Kidney epithelial cell (primary cell): ENCODE measurements at places on chromosomes 2 and 18.

- DNase-seq, result no peak
These were observed 128.4 kb downstream of the PIEZO2 start for GRCh38 chr18:11020877-11021414.

GRCh38 chr2:128623776-128624761 lies 305.4 kb upstream of the HS6ST1 start:
- DNase-seq, result peak; percentile 21

DNA sequence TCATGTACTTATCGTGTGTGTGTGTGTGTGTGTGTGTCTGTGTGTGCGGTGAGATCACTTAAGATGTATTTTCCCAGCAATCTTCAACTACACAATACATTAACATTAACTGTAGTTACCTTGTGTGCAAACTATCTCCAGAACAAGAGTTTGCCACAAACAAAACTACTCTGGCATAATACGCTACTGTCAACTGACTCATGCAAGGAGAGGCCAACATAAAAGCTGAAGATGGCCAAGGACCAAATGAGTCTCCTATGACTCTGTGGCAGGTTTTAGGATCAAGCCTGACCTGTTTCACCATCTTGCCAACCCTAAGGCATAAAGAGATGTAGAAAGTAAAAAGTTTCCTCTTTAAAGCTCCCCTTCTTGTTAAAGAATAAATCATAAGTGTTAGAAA lies 20.1 kb downstream of the CYB5A start:
- DNase-seq, result no peak

DNA sequence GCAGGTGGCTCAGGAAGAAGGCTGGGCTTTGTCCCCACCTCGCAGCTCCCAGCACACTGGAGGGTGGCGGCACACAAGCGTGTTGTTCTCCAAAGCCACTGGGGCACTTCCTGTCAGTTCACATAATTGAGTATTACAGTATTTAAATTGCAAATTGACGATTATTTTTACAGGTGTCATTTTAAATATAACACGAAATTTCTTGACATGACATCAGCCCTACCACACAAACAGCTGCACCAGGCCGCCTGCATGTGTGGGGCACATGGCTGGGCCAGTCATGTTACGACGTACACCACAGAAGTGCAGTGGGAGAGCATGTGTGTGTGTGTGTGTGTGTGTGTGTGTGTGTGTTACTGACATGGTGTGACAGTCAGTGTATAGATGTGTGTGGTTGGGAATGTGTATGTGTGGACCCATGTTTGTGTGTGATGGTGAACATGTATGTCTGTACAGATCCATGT lies 155.6 kb downstream of the TTC32 start:
- DNase-seq, result no peak

DNA sequence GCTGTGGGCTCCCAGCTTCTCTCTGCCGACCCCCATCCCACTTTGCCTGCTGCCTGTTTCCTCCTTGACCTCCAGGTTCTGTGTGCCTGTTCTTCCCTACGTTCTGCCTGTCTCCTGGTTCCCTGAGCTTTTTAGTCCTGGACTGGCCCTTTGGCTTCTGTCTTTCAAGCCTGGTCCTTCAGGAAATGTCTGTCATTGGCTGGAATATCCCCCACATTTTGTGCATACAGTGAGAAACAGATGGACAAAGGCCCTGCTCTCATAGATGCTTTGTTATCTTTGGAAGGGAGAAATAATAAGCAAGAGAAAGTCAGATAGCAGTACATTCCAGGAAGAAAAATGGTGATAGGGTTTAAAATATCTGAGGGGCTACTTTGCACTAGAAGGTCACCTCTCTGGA lies 5.7 kb downstream of the MGAT5 start:
- DNase-seq, result no peak

DNA sequence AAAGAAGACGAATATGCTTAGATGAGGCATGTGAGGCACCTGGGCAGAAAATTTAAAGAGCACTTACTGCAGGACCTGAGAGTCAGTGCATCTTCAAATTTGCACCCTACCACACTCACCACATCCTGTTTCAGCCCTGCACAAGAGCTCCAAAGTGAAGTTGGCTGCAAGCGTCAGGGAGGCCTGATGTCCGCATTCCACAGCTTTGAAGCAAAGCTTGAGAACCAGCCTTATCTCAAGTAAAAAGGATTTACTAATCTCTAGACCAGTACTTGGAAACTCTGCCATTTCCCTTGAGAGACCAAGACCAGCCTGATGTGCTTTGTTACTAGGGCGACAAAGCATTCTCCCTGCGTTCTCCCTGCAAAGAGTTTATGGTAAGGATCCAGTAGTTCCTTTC lies 3.4 kb upstream of the ASNSD1 start:
- DNase-seq, result no peak

DNA sequence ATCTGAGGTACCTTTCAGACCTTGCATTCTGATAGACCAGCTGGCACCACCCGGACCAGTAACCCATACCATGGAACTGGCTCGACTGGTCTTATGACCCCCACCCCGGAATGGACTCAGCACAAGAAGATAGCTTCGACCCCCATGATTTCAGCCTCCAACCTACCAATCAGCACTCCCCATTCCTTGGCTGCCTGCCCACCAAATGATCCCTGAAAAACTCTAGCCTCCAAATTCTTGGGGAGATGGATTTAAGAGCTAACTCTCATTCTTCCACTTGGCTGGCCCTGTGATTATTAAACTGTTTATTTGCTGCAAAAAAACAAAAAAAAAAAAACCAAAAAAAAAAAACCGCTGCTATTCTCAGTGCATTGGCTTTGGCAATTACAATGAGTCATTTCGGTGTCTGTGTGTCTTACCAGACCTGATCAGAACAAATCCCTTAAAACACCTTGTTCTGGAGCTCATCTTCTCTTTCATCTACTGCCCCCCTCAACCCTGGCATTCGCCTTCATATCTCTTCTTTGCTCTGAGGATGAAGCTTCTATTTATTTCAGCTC lies 60.1 kb upstream of the KIF5C start:
- no peak for DNase-seq

DNA sequence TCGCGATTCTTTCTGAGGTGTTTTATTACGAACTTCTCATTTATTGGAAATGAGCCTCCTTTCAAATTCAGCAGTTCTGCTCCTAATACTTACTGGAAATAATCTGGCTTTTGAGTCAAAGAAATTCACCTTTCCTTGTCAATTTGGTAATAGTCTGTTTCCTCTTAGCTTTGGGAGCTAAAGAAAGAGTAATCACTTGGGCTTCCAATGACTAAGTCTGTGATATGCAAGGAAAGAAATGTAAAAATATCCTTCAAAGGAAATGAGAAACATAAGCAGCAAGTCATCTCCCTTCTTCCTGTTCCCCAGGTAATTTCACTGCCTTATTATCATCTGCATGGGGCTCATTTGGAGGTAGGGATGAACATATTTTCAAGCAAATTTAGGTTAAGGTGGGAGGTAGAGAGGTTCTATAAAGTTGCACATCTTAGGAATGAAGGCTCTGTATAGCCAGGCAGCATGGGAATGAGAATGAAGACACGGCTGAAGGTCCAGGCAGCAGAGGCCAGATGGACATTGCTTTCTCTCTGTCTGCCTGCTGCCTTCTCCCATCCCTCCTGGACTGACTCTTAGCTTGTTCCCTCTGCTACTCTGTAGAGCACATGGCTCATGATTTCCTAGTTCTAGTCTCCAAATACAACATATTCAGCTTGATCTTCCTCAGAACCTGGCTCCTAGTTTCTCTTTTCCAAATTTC lies 1.0 kb downstream of the SPP2 start:
- no peak for DNase-seq

DNA sequence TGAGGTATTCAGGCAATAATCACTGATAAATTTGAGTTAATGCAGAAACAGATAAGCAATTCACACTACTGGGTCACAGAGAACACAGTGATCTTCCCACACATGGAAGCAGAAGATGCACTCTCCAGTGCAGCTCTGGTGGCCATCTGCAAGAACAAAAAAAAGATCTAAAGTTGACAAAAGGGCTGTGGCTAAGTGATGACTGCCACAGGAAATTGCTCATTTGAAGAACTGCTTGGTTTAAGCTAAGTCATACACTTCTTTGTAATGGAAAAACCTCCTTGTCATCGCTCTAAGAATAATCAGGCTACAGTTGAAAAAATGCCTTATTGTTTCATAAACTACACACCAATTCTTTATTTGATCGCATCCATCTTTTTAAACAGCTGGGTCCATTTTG lies 115.1 kb downstream of the DTNB start:
- DNase-seq, result peak; percentile 26

DNA sequence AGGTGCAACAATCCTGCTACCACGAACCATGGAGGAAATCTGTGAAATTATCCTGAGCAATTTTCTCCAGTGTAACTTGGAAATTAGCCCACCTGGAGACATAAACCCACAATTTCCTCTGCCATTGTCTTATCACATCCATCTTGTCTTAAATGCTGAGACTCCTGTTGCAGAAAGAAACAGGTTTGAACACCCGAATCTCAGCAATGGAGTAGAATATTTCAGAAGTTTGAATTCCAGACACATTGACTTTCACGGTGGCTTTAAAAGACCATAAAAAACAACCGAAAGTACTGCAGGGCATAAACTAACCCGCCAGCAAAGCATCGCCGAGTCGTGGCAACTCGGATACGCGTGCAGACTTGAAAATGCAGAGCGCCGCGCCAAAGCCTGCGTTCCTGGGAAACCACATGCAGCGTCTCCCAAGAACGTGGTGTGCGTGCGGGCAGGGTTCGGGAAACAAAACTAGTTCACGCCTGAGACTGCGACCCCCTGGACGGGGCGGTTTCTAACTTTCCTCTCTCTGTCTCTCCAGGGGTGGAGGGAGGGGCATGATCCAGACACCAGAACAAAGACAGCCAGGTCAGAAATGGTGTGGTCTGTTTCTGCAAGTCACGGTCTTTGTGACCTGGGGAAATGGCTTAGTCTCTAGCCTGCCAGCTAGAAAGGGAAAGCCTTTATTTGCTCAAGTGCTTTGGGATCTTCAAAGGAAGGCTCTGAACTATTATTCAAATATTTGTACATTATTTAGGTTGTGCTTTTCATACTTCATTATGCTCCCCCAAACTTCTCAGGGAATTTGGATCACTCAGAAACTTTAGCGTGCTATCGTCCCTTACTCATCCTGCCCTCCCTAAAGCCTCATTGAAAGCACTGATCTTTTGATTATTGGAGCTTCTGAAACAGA lies 26.9 kb upstream of the KCTD1 start:
- no peak for DNase-seq

DNA sequence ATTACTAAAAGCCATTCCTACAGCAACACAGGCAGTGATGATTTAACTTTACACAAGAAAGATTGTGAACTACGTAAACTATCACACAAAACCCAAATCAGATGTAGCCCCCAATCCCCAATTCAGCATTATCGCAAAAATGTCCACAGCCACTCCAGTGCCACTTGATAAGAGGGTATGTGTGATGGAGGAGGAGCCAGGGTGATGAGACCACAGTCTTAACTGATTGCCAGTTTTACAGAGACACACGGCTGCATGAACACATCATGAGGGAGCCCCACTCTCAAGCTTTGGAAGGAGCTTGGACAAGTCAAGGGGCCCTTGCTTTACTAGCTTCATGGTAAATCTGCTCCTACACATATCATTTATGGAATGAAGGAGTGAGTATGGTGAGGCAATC lies 116.0 kb downstream of the FAM161A start:
- DNase-seq, result no peak

GRCh38 chr2:48435909-48436308 lies 94.0 kb upstream of the STON1 start:
- no peak for DNase-seq

DNA sequence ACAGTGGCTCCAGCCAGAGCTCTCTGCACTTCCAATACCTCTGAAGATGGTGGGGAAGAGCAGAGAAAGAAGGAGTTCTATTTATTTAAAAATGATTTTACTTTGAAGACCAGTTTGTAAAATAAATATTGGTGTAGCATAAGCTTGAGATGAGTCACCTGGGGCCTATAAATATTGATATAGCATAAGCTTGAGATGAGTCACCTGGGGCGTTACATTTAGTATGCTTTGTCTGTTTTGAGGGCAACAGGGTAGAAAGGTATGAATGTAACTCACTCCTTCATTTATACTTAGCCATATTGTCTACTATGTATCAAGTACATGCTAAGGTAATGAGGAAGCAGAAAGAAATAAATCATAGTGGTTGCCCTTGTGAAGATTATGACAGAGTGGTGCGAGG lies 7.7 kb upstream of the SULT1C4 start:
- no peak for DNase-seq

- no peak for DNase-seq
These were observed 34.0 kb downstream of the TSHZ1 start for GRCh38 chr18:75244351-75245313.

DNA sequence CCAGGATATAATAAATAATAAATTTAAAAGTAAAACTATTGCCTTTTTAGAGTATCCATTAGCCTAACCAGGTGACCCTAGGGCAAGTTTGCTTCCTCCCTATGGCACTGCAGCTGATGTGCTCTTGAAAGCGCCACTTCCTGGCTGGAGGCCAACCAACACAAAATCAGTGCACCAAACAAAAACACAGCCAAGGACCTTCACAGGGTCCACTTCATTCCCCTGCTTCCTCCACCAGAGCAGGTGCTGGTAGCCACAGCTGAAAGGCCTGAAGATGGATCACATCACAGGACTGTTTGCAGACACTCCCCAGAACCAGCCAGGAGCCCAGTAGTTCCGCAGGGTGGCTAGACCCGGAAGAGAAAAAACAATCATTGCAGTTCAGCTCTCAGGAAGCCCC lies 108.8 kb downstream of the TWIST2 start:
- DNase-seq, result no peak
